Cerebellar cortex (tissue), 1 donor: ENCODE measurements at places on chromosomes 12 and 14.

- DNase-seq: no peak
Measured at GRCh38 chr14:89219051-89219450, 198.0 kb downstream of the FOXN3 start.

GRCh38 chr14:89849931-89850330 is 104.6 kb downstream of the EFCAB11 start:
- DNase-seq: no peak

DNA sequence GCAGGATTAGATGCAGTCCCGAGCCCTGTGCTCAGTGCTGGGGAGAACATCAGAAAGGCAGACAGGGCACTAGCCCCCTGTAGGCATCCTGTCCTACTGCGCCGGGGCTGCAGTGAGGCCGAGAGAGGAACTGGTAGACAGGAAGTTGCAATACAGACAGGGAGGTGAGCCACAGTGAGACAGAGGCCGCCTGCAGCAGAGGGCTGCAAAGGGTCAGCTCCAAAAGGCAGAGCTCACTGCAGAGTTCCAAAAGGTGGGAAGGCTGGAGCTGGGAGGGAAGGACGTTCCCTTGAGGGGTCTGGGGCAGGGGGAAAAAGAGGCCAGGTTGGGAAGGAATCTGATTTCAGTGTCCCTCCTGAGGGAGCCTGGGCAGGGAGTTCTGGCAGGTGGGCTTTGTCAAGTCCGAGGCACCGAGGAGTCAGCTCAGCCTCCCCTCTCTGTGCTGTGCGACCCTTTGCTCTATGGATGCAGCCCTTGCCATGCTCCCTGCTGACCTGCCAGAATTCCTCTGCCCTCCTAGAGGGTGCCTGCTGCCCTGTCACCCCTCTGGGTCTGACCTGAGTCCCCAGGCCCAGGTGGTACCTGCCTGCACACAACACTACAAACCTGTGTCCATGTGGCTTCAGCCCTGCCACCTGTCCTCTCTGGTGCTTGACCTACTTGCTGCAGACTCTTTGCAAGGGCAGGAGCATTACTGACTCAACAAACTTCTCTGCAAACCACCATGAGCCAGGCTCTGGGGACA is 63.5 kb downstream of the PRMT8 start:
- no peak for DNase-seq

DNA sequence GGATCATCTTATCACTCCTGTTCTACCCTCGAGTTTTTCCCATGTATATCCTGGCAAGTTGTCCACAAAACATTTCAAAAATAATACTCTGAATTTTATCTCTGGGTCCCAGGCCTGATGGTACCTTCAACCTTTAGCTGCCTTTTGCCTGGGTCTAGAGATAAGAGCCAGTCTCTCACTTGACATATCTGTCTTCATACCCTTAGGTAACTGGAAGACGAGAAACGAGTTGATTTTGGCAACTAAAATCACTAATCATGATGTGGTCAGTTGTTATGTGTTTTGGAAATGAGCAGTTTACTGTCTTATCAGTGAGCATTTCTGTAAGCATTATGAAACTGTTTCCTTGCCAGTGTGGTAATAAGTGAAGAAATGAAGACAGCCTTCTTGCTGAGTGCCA is 6.3 kb downstream of the RNF10 start:
- DNase-seq: no peak

- no peak for DNase-seq
Measured at GRCh38 chr12:43022838-43023237, 433.3 kb upstream of the PRICKLE1 start.

DNA sequence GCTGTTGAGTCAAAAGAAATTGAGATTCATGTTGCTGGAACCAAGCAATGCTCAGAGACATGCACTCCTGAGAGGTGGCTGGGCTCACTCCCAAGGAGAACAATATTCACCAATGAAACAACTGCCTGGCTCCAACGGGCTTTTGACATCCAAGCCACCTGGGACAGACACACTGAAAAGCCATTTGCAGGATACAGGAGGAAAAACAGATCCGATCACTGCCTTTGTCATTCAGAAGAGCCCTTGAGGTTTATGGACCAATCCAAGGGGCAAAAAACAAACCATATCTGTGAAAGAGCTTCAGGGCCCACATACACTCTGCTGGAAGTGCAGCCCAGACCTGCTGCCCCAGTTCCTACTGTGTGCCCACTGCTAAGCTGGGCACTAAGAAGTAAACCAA is 277.5 kb downstream of the NUAK1 start:
- no peak for DNase-seq

DNA sequence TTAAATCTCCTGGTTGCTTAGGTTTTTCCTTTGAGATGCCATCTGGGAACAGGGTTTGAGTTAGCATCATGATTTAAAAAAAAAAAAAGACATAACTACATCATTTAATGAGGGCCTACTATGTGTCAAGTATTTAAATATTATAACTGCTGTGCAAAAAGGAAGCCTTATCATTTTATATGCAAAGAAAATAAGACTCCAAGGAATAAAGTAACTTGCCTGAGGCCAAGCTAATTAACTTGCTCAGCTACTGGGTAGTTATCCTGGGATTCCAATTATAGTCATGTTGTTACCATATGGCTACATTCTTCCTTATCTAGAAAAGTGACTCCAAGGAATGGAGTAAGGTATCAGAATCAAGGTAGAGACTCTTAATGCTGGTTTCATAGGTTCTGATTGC is 123.5 kb downstream of the SLC41A2 start:
- no peak for DNase-seq

DNA sequence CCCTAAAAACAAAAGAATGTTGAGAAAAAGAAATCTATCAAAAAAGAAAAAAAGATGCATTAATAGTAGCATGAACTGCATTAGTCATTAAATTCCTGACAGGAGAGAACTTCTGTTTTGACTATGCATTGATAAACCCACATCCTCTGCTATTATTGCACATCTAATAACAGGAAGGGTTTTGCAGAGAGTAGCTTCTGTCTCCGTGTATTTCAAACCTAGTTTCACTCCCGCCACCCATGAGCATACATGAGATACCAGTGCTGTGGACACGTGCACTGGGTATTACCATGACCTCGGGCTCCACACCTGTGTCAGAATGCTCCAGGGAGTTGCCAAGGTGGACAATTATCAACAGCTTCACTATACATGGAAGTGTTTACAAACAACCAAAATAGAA is 449.1 kb upstream of the SOX5 start:
- no peak for DNase-seq

DNA sequence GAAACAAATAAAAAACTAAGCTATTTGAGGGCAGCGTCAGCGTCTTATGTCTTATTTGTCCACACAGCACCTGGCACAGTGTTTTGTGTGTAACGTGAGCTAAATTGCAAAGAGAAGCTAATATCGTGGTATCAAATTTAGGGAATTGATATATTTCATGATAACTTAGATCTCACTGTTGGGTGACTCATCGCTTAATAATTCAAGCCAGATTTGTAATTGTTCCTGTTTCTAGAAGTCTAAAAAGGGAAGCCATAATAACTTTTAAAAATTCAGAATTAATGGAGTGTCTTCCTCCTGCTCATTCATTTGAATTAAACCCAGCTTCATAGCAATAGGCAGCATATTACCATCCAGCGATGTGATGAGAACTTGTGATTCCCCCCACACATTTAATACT is 214.7 kb downstream of the PDZRN4 start:
- DNase-seq: no peak

DNA sequence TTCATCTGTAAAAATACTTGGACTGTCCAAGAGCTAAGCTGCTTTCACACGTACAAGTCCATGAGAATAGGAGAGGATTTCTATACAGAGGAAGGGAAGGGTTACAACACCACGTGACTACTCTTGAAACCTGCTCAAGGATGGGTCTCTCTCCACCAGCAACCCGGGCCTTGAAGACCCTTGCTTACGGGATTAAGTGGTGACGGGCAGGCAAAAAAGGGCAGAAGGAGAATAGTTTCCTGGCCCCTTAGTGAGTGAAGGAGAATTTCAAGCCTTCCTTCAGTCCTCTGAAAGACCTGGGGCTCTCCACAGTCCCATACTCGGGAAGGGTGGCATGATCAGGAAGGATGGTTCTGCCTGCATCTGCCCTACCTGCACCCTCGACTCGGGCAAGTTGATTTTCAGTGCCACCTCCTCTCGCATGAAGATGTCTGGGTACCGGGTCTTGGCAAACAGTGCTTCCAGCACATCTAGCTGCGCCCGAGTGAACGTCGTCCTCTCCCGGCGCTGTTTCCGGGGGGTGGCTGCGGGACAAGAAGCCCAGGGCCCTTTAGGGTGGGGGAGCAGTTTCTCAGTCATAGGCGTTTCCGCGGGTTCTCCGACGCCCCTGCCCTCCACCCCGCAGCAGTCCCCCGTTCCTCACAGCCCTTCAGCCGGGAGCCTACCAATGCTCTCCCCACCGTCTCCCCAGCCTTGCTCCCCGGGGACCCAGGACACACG is 6.3 kb downstream of the OTX2 start:
- no peak for DNase-seq

- DNase-seq: no peak
Measured at GRCh38 chr12:99611599-99611998, 36.0 kb upstream of the GARIN6 start.

DNA sequence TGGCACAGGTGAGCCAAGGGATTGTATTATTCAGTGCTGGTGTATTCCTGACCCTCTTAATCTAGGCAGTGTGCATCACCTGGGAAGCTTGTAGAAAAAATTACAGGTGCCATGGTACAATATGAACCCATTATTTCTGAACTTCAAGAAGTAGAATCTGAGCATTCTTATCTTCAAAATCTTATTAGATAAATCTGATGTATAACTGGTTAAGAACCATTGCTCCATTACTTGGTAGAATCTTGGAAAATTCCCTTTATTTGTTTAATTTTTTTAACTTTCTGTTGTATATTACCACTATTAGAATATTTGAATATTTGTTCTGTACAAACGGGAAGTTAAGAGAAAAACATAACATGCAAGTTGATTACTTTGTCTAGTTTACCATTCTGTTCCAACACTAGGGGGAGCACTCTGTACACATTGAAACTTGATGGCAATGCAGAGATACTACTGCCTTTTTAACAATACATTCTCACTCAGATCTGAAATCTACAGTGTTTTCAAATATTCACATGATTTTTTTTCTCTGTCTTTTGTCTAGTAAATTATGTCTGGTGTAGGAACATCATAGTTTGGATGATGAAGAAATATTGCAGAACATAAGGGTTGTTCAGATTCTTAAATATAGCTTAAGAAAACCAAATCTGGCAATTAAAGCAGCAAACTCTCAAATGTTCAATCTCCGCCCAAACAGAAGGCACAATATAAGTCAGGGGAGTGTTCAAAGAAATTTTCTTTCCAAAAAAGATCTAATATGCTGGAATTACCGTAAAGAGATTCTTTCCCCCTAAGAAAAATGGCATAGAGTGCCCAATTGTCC is 196.6 kb downstream of the PCNX1 start:
- peak; percentile 71 for DNase-seq

DNA sequence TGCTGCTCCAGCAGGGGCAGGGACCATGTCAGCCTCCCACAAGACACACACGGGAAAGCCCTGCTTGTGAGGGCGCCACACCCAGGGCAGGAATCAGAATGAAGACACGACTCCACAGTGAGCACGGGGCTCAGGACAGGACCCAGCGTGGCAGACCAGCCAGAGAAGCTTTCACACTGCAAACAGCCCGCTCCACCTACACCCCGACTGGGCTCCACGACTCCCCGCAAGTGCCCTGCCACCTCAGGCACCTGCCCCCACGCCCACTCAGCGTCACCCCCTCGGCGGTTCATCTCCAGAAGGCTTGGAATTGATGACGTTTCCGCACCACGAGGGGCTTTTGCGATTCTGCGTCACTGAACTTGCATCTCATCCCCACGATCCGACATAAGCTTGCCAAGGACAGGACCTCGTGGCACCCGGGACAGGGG is 91.1 kb downstream of the FBXL14 start:
- no peak for DNase-seq

DNA sequence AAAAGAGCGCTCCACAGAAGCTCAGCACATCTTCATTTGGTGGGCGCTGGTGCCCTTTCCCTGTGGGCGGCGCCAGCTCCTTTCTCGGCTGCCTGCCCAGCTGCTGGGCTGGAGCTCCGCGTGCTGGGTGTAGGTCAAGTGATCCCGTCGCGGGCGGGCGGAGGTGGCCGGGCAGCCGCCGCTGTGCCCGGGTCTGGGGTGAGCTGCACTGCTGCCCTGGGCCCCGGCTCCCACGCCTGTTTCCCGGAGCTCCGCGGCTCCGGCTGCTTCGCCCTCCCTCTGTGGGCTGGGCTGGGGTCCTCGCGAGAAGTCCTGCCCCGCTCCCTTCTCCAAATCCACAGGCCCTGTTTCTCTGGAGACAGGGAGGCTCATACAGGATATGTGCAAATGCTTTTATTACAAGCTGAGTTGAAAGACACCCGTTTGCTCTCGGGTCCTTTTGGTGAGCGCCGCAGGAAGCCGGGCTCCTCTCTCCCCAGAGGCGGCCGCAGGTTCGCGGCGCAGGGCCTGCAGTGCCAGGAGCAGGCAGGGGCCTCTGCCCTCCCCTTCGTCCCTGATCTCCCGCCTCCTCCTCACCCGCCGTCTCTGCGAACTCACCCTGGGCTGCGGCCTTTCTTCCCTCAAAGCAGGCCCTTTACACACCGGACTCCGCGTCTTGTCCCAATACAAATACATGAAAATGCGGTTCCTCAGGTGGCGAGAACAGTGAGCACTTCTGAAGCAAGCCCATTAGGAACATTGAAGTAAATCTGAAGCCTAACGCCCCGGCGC is 67.8 kb upstream of the CAPRIN2 start:
- no peak for DNase-seq

- peak; percentile 23 for DNase-seq
Measured at GRCh38 chr14:30443368-30444007, 115.5 kb upstream of the G2E3 start.

DNA sequence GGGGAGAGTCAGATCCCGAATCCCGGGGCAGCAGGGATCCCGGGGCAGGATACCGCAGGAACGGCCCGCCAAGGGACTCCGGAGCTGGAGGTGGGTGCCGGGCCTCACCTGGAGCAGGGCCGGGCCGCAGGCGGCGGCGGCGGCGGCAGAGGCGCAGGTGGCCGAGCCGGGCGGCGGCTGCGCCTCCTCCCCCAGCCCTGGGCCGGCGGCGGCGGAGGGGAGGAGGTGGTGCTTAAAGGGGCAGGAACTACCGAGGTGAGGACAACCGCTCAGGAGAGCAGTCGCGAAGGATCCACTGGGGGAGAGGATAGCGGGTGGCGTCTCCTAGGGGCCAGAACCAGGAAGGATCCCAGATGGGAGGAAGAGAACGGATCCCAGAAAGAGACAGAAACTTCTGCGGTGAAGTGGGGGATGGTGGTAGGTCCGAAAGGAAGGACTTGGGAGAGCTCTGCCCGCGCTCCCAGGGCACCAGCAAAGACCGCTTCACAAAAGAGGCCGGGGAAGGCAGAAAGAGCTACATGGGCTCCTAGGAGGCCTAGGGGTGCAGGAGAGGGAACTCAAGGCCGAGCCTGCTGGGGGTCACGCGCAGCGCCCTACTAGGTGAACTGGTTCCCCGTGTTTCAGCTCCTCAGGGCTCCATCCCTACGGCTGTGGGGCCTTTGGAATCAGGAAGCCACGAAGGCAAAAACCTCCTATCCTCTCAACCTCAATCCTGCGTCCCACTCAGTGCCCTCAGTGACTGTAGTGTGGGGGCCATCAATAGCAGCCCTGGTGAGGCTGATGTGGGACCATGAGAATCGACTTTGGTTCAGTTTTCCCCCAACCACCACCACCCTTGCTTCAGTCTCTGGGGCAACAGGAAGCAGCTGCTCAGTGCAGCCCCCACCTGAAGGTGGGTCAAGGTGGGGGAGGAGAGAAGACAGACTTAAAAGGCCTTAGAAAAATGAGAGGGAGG is 5.0 kb upstream of the BAZ2A start:
- peak; percentile 89 for DNase-seq

- no peak for DNase-seq
Measured at GRCh38 chr12:66508025-66508424, 170.9 kb downstream of the GRIP1 start.

- DNase-seq: no peak
Measured at GRCh38 chr12:127301876-127302275, 965.1 kb upstream of the TMEM132C start.
